SW 1271 (cell line): ENCODE measurements at places on chromosomes 13 and 19.

DNA sequence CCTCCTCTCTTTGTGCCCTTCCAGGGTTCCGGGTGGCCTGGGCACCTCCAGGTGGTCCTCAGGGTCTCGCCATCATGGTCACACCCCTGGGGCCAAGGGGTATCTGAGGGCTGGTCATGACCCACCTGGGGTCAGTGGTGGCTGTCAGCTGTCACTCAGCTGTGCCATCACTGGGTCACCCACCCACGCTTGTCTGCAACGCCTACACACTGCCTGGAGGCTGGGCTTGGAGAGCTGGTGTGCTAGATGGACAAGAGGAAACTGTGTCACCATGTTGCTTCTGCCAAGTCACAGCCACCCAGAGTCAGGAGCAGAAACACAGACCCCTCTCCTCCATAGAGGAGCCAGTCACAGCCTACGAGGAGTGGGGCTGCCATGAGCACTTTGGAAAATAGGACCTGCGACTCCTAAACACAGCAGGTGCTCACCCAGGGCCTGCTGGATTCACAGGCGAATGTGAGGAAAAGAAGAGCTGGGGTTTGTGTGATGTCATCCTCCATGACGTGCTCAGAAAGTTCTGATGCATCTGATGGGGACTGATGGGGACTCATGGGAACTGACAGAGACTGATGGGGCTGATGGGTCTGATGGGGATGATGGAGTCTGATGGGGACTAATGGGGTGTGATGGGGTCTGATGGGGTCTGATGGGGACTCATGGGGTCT lies 10.7 kb upstream of the GRTP1 start:
- no peak for DNase-seq

GRCh38 chr19:6738787-6739389 lies 592 bp upstream of the TRIP10 start:
- no peak for DNase-seq

DNA sequence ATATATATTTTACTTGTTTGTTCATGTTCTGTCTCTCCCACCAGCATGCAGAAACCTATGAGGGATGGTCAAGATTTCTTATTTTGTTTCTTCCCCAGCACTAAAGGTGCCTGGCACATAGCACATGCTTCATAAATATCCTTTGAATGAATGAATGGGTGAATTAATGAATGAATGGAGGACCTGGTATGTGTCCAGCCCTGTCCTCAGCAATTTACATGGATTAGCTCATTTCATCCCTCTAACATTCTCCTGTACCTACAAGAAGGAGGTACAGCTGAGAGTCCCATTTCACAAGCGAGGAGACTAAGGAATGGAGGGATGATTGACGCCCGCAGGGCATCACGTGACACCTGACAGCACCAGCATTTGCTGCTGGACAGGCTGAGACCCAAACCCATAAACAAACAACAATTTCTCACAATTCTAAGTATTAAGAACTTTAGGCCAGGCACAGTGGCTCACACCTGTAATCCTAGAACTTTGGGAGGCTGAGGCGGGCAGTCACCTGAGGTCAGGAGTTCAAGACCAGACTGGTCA lies 6.8 kb upstream of the BCAT2 start:
- DNase-seq: no peak

DNA sequence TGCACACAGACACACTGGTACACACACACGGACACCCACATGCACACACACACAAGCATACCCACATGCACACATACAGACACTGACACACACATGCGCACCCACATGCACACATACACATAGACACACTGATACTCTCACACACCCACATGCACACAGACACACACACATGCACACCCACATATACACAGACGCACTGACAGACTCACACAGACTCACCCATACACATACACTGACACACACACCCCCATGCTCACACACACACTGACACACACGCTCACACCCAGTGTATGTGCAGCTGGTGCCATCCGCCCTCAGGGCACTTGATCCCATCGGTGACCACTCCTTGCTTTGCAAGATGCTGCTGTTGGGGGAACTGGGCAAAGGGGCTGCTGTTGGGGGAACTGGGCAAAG lies 9.7 kb upstream of the RASA3 start:
- no peak for DNase-seq

- DNase-seq: no peak
Observed at GRCh38 chr13:23883255-23883654, 5.9 kb downstream of the MIPEP start.

DNA sequence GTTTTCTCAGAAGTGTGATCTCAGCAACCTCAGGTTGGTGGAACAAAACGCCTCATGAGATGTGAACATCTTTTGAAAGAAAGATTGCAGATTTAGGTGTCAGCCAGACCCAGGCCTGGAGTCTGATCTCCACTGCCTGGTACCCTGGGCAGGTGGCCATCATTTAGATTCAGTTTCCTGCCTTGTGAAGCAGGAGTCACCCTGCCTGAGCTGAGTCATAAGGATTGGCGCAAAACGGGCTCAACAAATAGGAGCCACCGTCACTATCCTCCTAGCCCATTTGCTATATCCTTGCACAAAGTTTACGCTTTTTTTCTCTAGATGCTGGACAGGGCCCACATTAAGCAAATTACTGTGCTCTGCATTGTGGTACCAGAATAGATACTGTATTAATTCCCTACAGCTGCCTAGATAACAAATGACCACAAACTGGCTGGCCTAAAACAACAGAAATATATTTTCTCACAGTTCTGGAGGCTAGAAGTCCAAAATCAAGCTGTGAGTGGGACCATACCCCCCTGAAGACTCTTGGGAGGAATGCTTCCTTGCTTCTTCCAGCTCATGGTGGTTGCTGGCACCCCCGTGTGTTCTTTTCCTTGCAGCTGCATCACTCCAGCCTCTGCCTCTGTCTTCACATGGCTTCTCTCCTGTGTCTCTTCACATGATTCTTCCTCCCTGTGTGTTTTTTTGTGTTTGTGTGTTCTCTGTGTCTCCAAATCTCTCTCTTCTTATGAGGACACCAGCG lies 38.2 kb downstream of the TNFSF11 start:
- no peak for DNase-seq
